HCT116 (cell line): ENCODE measurements at places on chromosomes 12 and 14. TPM values are rescaled to one million over a fixed set of nuclear protein-coding genes. Genes with fewer than 3 reads are reported as not detected.

The SYNDIG1L gene
- total RNA-seq: not detected

The RNASE3 gene
- total RNA-seq: not detected

The AQP2 gene
- not detected for total RNA-seq

DNA sequence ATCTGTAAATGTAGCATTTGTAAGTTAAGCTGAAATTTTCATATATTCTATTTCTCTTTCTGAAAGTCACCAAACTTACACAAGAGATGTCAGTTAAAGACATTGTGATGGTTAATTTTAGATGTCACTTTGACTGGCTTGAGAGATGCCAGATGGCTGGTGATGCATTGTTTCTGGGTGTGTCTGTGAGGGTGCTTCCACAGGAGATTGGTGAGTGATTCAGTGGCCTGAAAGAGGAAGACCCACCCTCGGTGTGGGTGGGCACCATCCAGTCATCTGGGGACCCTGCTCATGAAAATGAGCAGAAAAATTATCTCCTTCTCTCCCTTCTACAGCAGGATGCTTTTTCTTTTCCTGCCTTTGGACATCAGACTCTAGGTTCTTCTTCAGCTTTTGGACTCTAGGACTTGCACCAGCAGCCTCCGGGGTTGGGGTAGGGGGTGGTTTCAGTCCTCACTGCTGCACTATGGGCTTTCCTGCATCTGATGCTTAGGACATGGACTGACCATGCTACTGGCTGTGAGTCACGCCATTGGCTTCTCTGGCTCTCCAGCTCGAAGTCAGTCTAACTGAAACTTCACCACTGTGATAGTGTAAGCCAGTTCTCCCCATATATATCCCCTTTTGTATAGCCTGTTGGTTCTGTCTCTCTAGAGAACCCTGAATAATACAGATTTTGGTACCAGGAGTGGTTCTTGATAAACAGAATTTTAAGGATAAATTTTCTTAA is 20.9 kb downstream of the PDE6H start:
- DNase-seq: no peak

DNA sequence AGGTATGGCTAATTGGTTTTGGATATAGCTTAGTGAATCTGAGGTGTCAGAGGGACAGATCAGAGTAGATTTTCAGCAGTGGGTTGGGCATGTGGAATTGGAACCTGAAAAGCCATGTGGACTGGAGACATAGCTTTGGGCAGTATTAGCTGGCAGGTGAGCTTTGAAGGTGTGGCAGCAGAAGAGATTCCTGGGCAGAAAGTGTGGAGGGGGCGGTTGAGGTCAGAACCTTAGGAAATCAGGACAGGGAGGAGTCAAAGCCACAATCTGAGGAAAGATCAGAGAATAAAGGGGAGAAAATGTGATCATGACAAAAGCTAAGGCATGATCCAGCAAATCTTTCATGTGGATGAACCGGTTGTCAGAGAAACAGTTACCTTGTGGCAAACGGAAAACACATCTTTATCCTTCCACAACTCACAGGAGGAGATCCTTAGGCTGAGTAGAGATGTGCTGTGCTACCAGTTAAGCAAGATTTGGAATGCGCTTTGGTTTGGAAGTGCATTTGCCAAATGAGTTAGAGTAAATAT is 56.4 kb downstream of the PTGER2 start:
- no peak for DNase-seq

DNA sequence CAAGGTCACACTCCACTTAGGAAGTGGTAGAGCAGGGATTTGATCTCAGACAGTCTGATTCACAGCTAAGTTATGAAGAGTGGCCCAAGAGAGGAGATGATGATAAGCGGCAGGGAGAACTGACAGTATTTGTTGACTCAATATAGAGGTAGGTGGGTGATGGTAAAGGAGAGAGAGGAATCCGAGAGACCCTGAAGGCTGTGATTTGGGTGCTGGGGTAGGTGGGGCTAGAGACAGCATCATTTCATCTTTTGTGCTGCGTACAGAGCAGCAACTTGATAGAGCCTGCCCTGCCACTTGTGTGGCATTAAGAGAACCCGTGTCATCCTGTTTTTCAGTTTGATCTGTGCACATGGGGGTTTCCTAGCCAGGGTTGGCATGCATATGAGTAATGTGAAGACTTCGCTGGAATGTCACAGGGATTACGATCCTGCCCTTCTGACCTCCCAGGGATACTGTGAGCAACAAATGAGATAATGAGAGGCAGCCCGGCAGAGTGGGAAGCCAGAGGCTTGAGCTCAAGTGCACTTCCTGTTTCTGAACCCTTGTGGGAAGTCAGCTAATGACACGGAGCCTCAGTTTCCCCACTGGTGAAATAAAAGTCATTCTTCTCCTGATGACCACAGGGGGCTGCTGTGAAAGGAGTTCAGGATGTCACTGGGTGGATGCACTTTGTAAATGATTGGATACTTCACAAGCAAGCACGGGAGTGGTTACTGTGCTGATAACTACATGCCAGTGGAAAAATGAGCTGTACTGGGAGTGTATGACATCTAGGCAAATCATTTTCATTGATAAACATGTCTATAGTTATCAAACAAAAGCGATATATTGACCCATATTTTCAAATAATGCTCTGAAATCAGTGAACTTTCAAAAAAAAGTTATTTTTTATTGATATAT is 59.5 kb upstream of the IGF1 start:
- DNase-seq: no peak

GRCh38 chr14:66378712-66379505 is 107.3 kb upstream of the CCDC196 start:
- DNase-seq: no peak

DNA sequence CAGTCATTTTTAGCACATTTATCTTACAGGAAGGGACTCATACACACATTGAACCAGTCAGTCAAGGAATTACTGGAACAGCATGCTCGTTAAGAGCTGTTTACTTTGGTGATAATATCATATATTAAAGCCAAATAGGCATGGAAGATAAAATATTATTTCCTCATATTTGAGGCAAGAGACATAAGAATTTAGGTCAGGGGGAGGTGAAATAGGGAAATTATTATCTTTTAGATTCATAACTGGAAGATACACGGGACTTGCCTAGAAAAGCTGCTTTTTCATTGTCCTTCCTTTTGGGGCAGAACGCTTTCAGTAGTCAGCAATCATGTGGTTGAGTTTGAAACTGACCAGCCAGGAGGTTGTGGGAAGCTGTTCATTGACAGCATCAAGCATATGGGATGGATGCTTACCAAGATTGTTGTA is 72.5 kb downstream of the NTN4 start:
- no peak for DNase-seq

DNA sequence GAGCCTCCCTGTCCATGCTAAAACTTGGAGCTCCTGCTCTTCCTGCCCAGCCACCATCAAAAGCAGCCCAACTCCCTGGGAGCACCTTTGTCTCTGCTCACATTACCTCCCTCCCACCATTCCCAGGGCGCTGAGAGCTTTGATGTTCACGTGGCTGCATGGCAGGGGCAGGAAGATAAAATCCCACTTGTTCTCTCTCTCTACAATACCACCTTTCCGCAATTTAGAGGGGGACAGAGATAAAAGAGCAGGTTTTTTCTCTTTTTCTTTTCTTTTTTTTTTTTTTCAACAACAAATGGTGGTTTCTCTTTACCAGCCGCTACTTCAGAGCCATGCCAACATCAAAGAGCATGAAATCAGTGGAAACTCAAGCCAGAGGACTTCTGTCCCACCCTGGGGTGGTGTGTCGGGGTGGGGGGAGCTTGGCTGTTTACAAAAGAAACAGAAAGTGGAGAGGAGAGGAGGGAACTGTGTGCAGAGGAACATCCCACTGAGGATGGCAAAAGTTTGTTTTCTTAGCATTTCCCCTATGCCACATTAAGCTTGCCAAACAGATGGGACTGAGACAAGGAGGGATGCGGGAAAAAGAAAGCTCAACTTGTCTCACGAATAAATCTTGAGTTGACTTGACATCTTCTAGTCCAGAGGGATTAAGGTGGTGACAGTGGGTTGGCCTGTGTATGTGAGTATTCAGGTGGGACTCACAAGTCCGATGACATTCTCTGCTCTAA is 103.7 kb upstream of the NUDT4 start:
- no peak for DNase-seq

- peak; percentile 28 for DNase-seq
Measured at GRCh38 chr14:77151918-77152588, 10.5 kb upstream of the ZDHHC22 start.

GRCh38 chr14:28220391-28220790 is 546.2 kb upstream of the FOXG1 start:
- no peak for DNase-seq

- no peak for DNase-seq
Measured at GRCh38 chr14:102215576-102216250, 76.0 kb downstream of the WDR20 start.

- no peak for DNase-seq
Measured at GRCh38 chr12:106119301-106119700, 19.5 kb downstream of the NUAK1 start.

- no peak for DNase-seq
Measured at GRCh38 chr12:87082756-87083155, 826.6 kb upstream of the MGAT4C start.

DNA sequence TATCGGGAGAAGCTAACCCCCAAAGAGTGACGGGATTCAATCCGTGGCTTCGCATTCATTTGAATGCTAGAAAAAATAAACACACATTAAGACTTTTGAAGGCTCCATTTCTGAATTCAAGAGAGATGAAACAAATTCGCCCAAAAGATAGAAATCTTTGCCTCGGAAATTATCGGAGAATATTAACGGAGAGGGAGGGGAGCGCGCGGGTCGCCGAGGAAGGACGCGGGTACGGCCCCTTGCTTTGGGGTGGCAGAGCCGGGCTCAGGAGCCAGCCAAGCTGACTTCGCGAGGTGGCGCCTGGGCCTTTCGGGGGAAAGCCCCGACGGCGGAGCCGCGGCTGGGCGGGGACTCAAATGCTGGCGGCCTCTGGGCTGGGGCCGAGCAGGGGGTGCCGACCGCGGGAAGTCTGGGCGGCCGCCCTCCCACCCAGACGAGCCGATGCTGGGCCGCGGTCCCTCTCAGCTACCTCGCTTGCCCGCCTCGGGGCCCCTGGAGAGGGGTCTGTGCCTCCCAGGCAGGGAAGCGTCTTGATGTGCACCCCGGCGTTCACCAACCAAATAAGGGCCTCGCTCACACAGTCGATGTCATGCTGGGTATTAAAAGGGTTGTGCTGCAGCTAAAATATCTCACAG is 14.7 kb downstream of the NKX2-1 start:
- DNase-seq: no peak

GRCh38 chr12:41466802-41467201 is 278.7 kb downstream of the PDZRN4 start:
- no peak for DNase-seq

DNA sequence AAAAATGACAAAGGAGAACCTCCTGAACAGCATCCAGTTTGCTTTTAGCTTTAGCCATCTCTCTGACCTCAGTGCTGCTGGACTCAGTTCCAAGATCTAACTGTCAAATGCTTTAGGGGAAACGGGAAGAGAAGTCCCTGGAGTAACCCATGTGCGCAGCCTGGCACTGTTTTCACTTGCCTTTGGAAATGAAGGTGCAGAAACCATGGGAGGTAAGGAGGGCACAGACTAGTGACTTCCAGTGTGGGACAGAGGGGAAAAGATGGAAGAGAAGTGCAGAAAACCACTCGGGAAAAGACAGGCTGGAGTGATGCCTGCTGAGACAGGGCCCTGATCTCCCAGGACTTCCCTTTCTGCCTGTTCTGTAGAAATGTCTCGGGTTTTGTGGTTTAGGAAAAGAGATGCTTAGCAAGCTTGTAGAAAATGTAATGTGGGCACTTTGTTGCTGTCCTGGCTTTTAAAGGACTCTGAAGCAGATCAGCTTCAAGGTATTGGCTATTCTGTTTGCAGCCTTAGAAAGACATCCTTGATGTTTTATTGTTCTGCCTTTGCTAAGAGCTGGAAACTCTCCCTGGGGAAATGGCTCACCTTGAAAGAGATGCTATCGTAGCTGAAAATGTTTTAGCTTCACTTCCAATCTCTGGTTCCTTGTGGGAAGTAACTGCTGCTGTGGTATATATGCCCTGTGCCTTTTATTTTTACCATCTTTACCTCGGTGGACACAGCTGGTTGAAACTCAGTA is 124.6 kb upstream of the HIF1A start:
- DNase-seq: no peak

GRCh38 chr12:68118096-68118755 is 41.3 kb downstream of the IFNG start:
- DNase-seq: no peak

GRCh38 chr12:47107446-47107845 is 27.7 kb upstream of the AMIGO2 start:
- no peak for DNase-seq

- no peak for DNase-seq
Measured at GRCh38 chr12:132426349-132427173, 63.4 kb upstream of the FBRSL1 start.

GRCh38 chr14:28758885-28759652 is 7.5 kb upstream of the FOXG1 start:
- no peak for DNase-seq

DNA sequence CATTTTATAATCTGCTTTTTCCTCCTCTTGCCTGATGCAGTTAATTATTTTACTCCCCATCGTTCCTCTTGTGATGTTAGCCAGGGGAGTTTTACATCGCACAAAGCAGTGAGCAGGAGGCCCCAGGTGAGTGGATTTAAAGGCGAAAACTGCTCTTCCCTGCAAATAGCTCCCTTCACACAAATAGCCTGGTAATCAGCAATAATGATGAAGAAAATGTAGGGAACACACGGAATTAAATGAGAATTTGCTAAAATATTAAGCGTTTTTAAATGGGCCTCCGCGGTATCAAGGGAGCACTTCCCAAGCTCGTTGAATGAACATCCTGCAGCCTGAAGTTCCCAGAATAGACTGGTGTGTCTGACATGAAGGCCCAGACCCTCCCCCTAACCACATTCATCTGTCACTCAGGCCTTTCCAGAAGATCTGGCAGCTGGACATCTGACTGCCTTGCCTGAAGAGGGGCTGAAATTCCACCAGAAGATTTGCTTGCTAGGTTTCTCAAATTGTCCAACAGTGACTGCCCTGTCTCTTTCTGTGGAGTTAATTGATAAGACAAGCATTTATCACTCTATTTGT is 127.2 kb downstream of the CCDC60 start:
- no peak for DNase-seq

DNA sequence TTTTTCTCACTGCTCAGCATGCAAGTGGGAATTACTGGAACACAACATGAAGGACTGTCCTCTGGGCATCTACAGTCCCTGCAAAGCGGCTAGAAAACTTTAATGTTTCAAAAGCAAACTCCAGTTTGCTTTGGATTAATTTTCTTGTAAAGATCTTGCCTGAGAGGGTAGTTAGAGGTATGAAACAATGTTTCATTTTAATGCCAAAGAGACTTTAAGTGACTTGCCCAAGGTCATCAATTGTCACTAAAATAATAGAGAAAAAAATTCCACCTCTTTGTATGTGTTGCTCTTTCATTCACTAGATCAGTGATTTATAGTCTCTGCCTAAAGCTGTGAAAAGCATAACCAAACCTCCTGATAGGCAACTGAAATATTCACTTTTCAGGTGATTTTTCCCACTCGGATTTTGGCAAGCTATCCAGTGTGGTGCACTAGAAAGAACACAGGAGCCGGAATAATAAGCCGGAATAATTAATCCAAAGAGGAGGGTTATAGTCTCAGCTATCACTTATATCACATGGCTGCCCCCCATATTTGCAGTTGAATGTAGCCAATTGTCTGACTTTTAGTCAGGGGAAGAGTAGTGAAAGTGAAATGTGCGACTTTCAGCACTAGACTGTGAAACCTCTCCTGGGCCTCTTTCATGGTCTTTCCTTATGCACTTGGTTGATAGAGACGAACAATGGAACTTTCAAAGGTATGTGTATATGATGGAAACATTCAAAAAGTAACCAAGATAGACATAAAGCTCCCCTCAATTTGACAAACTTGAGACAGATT is 107.7 kb downstream of the SLC6A15 start:
- DNase-seq: no peak
